ENCODE measurements at places on chromosomes 6 and 20.

GRCh38 chr6:2221726-2222274 lies 23.6 kb downstream of the GMDS start:
- DNase-seq = no peak

DNA sequence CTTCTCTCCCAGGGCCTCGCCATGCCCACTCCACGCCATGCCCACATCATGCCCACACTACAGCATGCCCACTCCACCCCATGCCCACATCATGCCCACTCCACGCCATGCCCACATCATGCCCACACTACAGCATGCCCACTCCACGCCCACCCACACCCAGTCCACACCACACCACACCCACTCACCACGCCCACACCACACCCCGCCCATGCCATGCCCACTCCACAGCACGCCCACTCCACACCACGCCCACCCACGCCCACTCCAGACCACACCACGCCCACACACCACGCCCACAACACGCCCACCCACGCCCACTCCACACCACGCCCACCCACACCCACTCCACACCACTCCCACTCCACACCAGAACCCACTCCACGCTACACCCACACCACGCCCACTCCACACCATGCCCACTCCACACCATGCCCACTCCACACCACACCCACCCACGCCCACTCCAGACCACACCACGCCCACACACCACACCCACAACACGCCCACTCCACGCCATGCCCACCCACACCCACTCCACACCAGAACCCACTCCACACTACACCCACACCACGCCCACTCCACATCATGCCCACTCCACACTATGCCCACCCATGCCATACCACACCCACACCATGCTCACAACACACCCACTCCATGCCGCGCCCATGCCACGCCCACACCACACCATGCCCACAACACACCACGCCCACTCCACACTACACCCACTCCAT lies 88.6 kb downstream of the ERMARD start:
- no peak for DNase-seq

- no peak for DNase-seq
These were observed 124.9 kb downstream of the LAMA2 start for GRCh38 chr6:129007701-129008373.

- no peak for DNase-seq
These were observed 292.1 kb downstream of the CDC5L start for GRCh38 chr6:44679438-44680201.

DNA sequence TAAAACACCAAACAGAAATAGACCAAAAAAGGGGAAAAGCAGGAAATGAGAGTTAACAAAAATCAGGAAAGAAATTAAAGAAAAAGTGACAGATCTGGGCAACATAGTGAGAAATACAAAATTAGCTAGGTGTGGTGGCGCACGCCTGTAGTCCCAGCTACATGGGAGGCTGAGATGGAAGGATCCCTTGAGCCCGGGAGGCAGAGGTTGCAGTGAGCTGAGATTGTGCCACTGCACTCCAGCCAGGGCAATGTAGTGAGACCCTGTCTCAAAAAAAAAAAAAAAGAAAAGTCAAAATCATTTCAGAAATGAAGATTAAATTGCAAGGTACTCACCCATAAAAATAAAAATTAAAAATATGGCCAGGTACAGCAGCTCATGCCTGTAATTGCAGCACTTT lies 13.0 kb upstream of the GRM4 start:
- no peak for DNase-seq

GRCh38 chr6:2931970-2932748 lies 29.1 kb upstream of the SERPINB9 start:
- DNase-seq = peak; percentile 84

DNA sequence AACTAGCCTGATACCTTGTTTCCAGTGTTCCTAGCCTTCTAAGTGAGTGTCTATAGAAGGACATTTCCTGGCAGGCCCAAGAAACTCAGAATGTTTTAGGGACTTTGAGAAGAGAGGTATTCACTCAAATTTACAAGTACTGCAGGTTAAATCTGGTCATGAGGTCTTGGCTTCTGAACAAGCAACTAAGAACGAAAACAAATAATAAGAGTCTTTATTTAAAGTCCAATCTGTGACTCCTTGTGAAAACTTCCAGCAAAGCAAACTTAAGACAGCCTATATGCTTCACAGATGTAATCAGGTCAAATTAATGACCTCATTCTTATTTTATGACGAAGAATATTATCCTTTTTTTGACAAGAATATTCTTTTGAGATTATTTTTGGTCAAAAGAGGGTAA lies 79.4 kb upstream of the PRSS16 start:
- no peak for DNase-seq

GRCh38 chr6:145836170-145836569 lies 21.6 kb upstream of the FBXO30 start:
- peak; percentile 3 for DNase-seq

GRCh38 chr6:89371849-89372505 lies 19.5 kb upstream of the UBE2J1 start:
- no peak for DNase-seq

DNA sequence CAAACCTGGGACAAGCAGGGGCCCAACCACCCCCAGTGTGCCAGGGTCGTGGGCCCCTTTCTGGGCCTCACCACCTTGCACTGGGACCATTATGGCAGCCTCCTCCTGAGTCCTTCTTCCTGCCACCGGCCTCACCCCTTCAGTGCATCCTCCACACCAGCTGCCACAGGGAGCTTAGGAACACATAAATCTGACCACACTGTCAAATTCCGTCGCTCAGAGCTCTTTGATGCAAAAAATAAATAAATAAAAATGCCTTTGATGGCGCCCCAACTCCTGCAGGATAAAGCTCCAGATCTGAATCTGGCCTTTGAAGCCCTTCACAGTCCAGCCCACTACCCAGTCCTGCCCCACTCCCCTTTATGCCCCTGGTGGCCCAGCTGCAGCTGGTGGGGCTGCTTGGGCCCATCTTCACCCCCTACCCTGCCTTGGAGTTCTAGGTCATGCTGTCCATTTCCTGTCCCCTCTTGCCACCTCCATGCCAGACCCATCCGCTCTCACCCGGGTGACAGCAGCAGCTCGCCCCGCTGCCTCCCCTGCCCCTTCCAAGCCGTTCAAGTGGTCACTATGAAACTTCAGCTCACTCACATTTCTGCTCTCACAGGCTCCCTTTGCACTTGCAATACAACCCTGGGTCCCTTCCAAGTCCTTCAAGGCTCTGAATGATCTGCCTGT lies 16.0 kb downstream of the MYH7B start:
- DNase-seq = no peak

DNA sequence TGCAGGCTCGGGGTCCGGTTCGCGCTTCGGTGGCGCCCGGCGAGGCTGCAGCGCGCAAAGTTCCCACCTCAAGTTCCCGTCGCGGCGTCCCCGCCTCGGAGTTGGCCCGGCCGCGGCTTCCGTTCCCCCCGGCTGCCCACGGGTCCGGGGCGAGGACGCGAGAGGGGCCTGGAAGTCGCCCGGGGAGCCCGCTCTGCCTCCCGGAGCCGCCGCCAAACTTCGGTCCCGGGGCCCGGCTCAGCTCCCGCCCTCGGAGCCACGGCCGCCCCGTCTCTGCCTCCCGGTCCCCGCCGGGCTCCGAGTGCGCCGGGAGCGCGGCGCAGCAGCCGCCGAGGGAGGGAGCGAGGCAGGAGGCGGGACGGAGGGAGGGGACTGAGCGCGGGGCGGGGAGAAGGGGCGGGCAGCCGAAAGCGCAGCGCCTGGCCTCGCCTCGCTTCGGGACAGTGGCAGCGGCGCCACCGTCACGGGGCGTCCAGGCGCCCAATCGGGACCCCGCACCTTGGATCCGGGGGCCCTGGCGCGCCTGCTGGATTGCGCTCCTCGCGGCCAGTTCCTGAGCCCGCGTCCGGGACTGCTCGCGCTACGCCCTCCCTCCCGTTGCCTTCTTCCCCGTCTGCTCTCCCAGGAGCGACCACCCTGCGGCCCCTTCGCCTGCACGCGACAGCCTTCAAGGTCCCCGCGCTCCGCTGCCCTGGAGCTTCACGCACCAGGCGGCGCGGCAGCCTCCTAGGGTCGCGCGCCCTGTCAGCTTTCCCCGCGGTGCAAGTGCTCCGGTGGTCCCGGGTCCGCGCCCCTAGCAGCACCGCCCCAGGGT lies at the start of gene KCNG1:
KCNG1 (minus strand) TSS at position 305 of the 814 bp plus-strand sequence. CDS start 12,769 bp downstream, outside the sequence.
- peak; percentile 68 for DNase-seq

DNA sequence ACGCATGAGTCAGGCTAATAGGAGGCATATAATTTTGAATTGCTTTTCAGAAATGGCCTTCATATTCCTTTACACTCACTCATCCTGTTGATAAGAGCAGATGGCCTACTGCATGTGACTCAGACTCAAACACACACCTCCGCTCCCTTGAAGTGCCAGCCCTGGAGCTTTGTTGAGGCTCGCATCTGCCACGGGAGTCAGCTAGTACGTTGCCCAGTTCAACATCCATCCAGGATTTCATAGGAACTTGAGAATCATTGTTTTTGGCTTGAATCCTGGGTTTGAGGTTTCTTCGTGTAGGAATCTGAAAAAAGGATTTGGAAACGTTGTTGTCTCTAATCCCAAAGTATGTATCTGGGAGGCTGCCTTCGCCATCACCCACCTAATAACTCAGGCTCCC lies 87.4 kb upstream of the JAG1 start:
- DNase-seq = no peak

GRCh38 chr6:140475086-140475485 lies 1100.6 kb upstream of the CITED2 start:
- no peak for DNase-seq

GRCh38 chr20:16100111-16100510 lies 473.1 kb downstream of the KIF16B start:
- no peak for DNase-seq

GRCh38 chr6:116695401-116695800 lies 14.4 kb downstream of the KPNA5 start:
- DNase-seq = no peak

- no peak for DNase-seq
These were observed 92.1 kb downstream of the CEBPB start for GRCh38 chr20:50282592-50283241.

DNA sequence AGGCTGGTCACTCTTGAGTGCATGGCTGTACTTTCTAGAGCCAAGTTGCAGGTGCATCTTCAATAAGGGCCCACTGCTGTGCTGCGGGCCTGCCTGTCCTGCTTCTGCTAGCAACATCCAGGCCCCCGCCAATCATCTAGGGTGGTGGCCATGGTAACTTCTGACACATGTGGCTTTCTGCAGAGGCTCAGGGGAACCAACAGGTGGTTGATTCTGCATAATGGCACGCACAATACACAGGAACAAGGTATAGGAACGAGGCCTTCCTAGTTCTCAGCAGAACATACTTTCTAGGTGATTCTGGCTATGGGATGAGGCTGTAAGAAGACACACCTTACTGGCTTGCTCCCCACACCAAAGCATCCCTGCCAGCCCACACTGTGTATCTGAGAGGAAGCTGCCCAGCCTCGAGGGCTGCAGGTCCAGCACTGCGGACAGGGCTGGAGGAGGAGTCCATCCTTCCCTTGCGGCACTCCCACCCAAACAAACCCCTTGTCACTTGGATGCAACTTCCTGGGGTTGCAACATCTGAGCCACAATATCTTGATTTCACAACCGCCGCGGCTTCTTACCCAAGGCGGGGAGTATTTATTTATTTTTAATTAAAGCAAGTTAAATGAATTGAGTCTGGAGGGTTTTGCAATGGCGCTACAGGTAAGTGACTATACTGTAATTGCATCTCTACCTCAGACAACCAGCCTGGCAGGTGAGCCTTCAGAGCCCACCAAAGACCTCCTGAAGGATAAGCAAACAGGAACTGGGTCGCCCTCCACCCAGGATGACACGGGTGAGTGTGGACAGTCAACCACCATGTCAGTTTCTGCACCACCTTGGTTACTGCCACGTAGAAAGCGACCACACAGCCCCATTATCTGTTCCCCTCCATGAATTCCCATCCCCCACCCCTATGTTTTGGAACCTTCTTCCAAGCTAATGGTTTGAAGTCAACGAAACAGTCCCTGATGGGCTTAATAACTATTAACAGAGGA lies 49.6 kb downstream of the SULF2 start:
- no peak for DNase-seq

GRCh38 chr20:10115021-10115420 lies 80.2 kb downstream of the ANKEF1 start:
- DNase-seq = no peak

GRCh38 chr6:24864343-24864742 lies 65.6 kb upstream of the ARMH2 start:
- DNase-seq = no peak

DNA sequence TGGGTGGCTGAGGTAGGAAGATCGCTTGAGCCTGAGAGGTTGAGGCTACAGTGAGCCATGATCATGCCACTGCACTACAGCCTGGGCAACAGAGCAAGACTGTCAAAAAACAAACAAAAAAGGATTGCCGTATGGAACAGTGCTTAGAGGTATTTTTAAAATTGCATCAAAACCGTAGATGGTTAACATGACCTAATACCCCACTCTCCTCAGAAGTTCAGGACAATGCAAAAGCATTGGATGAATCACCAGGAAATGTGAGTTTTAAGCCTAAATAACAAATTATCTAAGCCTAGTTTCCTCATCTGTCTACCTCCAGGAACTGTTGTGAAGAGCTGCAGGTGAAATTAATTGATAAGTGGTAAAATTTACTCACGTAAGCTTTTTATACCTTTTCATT lies 123.8 kb upstream of the ID4 start:
- no peak for DNase-seq

- DNase-seq = no peak
These were observed 201.1 kb downstream of the ZFAND3 start for GRCh38 chr6:38020593-38020992.

DNA sequence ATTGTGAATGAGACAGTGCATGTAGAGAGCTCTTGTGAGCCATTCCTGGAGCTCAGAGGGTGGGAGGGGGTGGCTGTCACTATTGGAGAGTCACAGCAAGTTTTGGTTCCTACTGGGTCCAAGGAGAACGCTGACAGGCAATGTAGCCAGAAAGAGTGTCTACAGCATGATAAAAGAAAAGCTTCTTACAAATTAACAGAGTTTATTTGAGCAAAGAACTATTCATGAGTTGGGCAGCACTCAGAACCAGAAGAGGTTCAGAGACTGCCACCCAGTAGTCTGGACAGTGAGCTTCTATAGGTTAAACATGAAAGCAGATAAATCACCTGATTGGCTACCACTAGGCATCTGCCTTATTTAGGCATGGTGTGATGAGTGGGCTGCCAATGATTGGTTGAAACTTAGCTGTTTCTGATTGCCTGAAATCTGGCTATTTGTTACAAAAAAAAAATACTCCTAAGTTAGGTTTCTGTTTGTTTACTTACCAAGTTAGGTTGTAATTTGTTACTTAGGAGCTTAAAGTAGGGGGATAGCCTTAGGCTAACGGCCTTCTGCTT lies 473.4 kb downstream of the PREX1 start:
- DNase-seq = no peak

DNA sequence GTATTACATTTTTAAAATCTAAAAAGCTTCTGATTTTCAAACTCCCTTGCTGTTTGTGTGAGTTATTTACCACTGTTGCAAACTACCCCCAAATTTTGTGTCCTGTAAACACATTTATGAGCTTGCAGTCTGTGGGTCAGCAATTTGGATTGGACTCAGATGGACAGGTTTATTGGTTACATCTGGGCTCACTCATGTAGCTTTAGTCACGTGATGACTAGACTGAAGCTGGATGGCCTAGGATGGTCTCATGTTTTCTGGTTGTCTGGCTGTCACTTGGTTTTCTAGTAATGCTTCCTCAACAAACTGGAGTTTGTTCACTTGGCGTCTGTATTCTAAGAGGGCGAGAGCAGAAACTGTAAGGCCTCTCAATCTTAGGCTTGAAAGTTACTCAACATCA lies 12.2 kb upstream of the C6orf58 start:
- no peak for DNase-seq

Data from NT2/D1 (cell line).